ENCODE measurements at places on chromosomes 6 and 20.
A peak's percentile ranks its signal among the peaks of the same experiment; 100 is the strongest.

DNA sequence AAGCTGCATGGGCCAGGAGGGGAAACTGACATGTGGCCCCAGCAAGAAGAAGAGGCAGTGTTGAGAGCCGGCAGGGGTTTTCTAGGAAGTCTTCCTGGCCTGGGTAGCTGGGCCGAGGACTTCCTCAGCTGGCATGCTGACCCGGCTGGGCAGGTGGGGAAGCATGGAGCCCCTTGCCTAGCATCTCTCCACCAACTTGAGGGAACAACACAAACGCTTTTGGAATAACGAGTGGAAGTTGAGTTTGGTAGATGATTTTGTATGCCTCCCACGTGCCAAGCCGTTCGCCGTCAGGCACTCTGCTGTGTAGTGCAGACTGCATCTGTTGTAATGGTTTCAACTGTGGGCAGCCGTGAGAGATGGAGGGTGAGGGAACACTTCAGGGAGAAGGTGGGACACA is 7.3 kb downstream of the TMEM181 start:
- DNase-seq: no peak

- no peak for DNase-seq
These were observed 114.4 kb upstream of the MAP3K7 start for GRCh38 chr6:90701146-90701781.

DNA sequence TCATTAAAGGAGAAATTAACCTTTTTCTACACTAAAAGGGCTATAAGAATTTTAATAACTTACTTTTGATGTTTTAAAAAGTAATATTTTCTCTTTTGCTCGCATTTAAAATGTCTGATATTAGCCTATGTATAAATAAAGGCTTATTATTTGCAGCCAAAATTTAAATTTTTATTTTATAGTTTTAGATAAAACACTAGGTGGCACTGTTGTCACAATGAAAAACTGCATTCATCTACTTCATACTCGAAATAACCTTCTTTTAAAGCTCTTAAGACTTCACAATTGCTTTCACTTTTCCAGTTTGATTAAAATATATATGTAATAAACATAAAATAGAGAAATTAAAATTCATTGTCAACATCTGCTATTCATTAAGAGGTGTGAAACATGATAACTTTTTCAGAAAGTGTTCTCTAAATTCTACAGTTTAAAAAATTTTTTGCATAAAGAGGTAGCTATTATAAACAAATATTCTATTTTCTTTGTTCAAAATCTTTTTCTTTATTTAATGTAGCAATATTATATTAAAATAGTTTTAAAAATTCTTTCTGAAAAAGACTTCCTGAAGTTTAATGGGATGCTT is 78.8 kb upstream of the DEFB112 start:
- no peak for DNase-seq

DNA sequence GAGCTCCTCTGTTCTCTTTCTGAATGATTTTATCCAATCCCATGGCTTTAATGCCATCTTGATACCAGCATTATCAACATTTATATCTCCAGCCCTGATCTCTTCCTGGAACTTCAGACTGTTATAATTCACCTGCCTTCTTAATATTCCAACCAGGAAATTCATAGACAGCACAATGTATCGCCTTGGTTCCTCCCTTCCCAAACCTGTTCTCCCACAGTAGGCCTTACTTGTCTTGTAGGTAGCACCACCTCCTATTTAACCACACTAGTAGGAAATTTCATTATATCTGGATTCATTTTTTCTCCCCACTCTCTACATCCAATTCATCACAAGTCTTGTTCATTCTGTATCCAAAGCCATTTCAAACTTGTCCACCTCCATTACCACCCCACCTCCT is 106.3 kb upstream of the SHLD1 start:
- no peak for DNase-seq

DNA sequence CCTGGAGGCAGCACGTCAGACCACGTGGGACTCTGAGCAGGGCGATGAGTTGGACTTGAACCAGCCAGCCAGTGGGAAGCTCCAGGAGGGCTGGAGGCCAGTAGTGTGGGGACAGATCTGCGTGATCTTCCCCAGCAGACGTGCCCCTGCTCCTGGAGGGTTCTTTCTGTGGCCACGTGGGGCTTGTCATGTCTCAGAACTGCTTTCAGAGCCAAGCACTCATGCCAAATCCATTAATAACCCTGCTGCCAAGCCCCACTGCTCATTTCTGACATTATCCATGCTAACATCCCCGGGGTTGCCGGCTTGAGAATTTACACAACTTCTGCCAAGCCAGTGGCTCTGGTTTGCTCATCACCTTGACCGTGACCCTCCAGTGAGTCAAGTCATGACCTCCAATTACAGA is 38.3 kb downstream of the SIRPA start:
- no peak for DNase-seq

DNA sequence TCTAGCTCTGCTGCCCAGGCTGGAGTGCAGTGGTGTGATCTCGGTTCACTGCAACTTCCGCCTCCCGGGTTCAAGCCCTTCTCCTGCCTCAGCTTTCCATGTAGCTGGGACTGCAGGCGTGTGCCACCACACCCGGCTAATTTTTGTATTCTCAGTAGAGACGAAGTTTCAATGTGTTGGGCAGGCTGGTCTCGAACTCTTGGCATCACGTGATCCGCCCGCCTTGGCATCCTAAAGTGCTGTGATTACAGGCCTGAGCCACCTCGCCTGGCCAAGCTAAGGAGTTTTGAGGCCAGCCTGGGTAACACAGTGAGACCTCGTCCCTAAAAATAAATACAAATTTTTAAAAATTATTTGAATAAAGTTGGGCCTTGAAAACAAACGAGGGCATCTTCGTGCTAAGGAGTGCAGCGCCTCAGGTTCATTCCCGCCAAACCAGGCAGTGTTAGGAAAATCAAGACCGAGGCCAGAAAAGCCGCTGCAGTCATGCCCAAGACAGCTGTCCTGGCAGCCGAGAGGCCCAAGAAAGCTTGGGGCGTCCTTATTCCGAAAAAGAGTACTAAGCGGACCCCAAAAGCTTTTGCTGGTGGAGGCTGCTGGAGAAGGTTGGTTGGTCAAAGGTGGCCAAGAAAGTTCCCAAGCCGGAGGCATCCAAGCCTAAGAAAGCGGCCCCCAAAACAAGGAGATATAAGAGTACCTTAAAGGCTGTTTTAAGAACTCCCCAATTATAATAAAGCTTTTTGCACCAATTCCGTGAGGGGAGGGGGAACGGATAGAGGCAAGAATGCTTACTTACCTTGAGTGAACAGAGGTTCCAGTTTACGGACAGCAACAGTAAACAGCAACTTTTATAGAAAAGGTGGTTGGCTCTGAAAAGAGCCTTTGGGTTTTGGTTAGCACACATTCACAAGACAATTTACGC is 109.0 kb downstream of the HFE start:
- no peak for DNase-seq

- no peak for DNase-seq
These were observed 175.6 kb downstream of the SYNE1 start for GRCh38 chr6:152461556-152461955.

DNA sequence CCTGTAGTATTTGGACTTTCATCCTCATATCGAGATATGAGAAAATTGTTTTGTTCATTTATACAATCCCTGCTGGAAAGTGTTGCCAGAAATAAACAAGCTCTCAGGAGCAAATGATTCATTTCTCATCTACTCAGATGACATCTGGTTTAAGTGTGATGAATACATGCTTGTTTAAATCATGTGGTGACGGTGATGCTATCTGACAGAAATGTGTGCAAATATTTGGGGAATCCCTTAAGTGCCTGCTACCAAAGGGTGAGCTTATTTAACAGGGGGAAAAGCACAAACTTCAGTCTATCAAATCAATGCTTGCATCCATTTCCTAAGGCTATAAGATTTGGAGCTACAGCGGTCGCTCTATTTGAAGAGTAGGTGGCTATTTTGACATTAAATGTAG is 368.3 kb upstream of the SASH1 start:
- DNase-seq: peak; percentile 22

DNA sequence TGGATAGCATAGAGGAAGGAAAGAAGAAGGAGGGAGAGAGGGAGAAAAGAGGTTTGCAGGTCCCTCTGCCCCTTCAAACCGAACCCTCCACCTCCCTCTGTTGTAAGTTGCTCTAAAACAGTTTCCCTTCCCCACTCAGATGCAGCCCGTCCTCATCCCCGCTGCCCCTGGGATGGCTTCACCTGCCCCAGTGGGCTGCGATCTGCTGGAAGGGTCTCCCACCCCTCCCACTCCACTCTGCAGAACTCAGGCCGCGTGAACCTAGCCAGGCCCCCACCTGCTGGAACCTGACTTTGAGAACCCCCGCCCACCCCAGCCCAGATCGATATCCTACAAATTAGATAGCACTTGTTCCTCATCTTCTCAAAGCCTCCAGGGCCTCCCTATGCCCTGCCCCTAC is 190.8 kb downstream of the DLL1 start:
- no peak for DNase-seq

DNA sequence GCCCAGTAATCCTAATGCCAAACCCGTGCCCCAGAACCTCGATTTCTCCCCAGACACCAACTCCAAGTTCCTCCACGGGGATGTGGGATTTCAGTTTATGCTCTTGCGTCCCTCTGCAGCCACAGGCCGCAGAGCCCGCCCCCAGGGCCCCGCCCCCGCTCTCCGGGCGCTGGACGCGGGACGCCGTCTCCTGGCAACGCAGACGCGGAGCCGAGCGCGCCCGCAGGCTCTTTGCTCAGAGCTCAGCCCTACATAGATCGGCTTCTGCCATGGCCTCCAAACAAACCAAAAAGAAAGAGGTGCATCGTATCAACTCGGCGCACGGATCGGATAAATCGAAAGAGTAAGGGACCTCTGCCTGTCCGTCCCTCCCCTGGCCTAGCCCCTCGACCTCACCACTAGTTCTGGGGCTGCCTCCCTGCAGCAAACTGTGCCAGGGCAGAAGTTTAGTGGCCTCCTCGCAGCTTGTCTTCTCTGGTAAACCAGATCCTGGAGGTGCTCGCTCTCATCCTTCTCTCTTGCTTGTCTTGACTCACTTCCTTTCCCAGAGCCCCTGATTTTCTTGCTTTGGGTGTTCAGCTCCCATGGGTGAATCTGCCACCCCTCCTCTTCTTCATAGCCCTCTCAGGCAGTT is at the start of gene ADGB:
ADGB (plus strand) TSS at position 201 of the 634 bp plus-strand sequence; CDS start at position 270, 69 bp downstream.
- no peak for DNase-seq

GRCh38 chr20:31667315-31668285 is 29.9 kb downstream of the COX4I2 start:
- DNase-seq: no peak

- DNase-seq: no peak
These were observed 371.6 kb upstream of the EPHA7 start for GRCh38 chr6:93790981-93791380.

- no peak for DNase-seq
These were observed 159.3 kb downstream of the CDKAL1 start for GRCh38 chr6:20693466-20694063.

DNA sequence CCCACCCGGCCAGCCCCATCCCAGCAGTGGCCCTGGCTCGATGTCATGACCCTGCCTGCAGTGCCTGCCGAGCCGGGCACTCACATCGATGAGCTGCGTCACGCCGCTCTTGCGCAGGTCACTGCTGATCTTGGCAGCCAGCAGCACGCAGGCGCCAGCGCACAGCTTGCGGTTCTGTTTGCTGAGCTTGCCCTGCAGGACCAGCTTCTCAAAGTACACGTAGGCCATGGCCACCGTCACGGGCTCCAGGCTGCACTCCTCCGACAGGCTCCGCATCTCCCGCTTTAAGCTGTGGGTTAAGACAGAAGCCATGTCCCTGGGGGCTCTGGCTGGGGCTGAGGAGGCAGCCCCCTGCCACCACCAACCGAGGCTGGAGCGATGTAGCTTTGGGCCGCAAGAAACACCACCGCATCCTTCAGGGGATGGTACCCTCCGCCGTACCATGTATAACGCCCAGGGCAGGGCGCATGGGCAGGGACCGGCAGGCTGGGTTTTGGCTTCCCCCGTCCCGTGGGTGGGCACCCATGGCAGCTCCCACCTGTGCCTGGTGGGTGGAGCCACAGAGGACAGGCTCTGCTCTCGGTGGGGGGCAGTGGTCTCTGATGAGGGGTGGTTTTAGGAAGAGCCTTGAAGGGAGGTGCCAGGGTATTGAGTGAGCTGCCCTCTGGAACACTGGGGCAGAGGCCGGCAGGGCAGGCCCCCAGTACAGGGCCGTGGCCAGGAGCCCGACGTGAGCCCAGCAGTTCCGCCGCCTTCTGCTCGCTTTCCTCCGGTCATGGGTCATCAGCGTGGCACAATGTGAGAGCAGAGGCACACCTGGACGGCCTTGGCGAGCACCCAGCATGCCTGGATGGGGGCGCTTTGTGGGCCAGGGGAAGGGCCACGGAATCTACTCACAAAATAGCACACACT is 4.5 kb downstream of the RPS21 start:
- no peak for DNase-seq

GRCh38 chr6:73985891-73986290 is 289.9 kb downstream of the CD109 start:
- peak; percentile 60 for DNase-seq

- DNase-seq: no peak
These were observed 57.3 kb upstream of the SMIM29 start for GRCh38 chr6:34305982-34306708.

- no peak for DNase-seq
These were observed 1061.8 kb upstream of the CITED2 start for GRCh38 chr6:140436023-140436811.

DNA sequence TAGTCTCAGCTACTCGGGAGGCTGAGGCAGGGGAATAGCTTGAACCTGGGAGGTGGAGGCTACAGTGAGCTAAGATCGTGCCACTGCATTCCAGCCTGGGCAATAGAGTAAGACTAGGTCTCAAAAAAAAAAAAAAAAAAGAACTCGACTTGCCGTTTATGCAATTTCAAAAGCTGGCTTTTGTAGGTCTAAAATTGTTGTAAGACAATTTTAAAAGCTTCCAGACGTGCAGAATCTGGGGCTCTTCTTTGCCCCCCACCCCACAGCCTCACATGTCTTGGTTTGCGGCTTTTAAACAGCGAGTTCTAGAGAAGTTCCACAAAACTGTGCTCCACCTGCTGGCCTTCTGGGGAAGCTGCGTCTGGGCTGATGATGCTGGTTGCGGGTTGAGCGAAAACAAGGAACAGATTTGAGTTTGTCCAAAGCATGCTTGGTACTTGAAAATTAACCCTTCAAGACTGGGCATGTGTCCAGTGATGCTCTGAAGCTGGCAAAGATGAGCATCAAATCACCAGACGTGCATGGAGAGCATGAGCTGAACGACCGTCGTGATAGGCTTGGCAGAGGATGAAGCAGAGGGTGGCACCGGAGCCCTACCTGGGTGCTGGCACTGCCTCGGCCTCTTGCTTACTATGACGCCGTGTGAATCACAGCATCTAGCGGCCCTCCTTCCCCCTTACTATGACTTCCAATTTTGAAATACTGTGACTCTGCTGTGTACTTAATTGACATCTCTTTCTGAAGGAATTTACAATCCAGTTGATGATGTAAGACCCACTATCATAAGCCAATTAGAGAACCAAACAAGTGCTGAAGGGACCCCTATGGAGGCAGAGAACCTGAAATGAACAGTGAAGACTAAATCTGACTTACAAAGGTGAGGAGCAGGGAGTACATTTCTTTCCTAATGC is 171.4 kb downstream of the GMPR start:
- peak; percentile 58 for DNase-seq

Data from HFF-Myc (cell line).